G401 (cell line): ENCODE measurements at places on chromosomes 6 and 20. TPM values are rescaled to one million over a fixed set of nuclear protein-coding genes. Genes with fewer than 3 reads are reported as not detected.

The SLC35F1 gene
- total RNA-seq, result not detected in 2 replicates

DNA sequence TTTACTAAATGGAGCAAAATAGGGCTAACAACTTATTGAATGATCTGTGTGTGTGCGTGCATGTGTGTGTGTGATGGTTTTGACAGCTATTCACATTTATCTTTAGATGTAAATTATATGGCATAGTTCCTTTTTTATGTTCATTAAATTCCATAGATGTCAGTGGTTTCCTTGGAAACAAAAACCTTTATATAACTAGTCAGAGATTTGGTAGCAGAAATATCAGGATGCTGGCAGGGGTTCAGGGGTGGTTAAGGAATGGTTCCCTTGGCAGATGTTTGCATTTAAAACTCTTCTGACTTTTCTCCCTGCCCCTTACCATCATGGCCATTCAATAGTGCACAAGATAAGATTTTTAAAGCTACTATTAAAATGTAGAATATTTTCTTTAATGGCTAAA, 256.6 kb downstream of the PLCB1 start:
- no peak for DNase-seq

The SIM1 gene
- total RNA-seq, result 0.03 TPM in 1 of 2 replicates, not detected in the other

The DEFB132 gene
- not detected in 2 replicates for total RNA-seq

DNA sequence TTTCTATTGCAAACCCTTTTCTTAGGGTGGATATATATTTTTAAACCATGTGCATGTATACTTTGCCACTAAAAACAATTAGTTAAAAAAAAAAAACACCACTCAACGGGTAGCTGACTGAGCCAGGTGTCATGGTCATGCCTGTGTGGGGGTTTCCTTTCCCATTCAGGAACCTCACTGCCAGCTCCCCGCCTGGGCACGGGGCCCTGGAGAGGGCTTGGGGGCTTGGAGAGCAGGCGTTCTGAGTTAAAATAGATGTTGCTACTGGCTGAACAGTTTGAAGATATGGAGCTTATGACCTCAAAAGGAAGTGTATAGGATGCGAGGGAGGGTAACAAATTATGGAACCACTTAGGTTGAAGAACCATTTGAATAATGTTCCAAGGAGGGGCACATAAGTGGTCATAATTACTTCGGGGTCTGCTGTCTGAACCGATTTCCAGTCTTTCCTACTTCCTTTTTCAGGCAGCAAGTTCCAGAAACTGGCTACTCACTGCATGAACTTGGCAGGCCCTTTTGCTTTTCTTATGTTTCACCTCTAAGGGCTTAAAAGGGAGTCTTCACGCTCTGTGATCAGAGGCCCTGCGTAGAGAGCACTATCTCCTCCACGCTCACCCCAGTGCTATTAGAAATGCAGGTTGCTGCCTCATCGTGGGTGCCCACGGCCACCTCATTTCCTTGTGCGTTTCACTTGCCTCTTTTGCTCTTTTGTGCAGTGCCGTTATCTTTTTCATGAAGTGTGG, 9.9 kb downstream of the STX16 start:
- no peak for DNase-seq

GRCh38 chr6:39929039-39929732, 5.1 kb downstream of the MOCS1 start:
- DNase-seq, result no peak

DNA sequence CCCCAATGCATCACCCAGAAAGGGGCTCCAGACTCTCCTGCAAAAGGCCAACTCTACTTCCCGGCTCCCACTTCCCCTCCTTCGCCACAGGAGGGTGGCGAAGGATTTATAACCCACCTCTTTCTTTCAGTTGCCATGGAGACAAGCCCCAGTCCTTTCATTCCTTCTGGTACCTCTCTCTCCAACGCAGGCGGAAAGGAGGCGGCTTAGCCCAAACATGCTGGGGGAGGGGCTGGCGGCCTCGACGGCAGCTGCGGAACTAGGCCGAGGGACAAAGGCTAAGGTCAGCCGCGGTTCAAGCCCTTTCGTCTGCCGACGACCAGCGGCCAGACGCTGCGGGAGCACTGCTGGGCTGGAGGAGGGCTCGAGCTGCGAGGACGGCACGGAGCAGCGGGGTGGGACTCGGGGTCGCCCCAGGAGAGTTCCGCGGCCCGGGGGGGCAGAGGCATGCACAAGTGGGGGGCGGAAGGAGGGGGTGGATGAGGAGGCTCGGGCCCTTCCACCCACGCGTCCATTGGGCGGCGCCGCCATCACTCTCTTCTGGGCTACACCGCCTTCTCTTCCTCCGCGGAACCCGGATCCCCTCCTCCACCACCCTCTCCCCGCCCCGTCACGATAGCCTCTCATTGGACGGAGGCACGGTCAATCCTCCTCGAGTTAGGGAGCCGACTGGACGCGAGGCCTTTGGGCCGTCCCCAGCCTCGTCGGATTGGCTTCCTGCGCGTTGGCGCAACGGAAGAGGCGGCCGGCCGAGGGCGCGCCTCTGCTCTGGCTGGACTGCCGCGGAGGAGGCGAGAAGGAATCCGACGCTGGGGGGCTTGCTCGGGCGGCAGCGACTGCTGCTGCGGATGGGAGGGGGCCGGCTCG, at the start of gene PANK2:
PANK2 (plus strand) TSS at position 766 of the 867 bp plus-strand sequence.
- peak; percentile 99 for DNase-seq

The PNLDC1 gene
- total RNA-seq, result not detected in 2 replicates

The COL11A2 gene
- total RNA-seq, result 7.0 and 10.4 TPM in 2 replicates

- no peak for DNase-seq
These were observed 268.4 kb downstream of the PLCB1 start for GRCh38 chr20:8400486-8400885.

GRCh38 chr6:30820193-30820592, 64.1 kb upstream of the DDR1 start:
- DNase-seq, result no peak

The IL17A gene
- not detected in 2 replicates for total RNA-seq

DNA sequence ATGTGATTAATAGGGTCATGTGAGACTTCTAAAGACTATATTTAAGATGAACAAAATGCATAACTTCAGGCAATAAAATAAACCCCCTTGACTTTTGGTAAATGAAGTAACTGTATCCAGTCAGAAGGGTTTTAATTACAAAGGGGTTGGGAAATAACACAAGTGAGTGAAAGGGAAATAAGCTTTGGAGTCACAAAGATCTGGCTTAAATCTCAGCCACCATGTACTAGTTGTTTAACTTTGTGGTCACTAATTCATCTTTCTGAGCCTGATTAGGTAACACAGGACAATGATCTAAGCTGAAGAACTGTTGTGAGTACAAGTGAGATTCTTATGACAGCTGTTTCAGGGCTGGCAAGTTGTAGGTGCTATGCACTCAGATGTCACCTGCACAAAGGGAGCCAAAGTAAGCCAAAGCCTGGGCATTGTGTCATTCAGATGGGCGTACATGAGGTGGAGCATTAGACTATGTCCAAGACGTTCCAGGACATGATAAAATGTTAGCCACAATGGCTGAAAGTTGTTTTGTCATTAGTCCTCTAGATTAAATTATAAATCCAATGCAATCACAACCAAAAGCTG, 13.8 kb downstream of the TOMM34 start:
- no peak for DNase-seq

The KIF13A gene
- 9.8 and 18.3 TPM in 2 replicates for total RNA-seq

The APOM gene
- total RNA-seq, result 2.3 and 3.6 TPM in 2 replicates

- DNase-seq, result no peak
These were observed 93.4 kb downstream of the ZMYND8 start for GRCh38 chr20:47263080-47263464.

The COL12A1 gene
- total RNA-seq, result not detected in 2 replicates

DNA sequence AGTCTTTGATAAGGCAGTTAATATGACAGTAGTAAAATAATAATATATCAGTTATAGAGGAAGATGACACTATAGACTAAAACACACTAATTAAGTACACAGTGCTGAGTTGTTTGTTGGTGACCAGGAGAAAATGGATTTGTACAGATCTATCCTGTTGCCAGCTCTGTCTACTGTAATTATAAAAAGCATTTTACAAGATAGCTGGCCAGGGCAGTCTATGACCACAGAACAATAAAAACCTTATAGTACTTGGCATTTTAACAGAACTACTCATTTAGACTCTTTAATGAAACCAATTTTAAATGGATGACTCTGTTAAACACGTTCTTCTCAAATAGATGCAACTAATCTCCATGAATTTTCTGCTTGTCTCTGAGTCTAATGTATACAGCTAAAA, 367.5 kb downstream of the BTBD9 start:
- no peak for DNase-seq

The RIMS4 gene
- total RNA-seq, result 8.3 and 10.9 TPM in 2 replicates

DNA sequence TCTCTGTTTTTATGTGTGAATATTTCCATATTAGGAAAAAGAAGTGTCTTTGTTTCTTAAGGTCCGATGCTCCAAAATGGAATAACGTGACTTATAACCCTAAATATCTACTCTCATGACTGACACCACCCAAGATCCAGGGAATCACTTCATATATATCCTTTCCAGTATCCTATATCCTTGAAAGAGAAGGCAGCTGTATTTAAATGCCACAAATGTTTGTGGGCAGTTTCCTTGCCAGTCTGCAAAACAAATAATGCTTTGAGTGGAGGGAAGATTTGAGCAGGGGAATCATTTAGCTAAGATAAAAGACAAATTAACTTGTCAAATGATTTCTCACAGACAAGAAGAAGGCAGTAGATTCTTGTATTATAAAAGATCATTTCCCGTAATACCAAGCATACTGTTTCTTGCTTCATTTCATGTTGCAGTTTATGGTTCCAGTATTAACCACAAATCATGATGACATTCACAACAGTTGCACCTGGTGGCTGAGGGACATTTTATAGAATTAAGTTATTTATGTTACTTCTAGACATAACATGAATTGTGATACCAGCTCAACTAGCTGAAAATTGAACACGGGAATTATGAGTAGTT, 30.0 kb upstream of the FABP7 start:
- DNase-seq, result no peak

GRCh38 chr6:14132921-14133275, 15.3 kb downstream of the CD83 start:
- no peak for DNase-seq

GRCh38 chr20:33740189-33740588, 8.4 kb downstream of the ZNF341 start:
- no peak for DNase-seq

- DNase-seq, result no peak
These were observed 88.8 kb downstream of the ATRN start for GRCh38 chr20:3559637-3560036.

GRCh38 chr6:29142309-29142708, 28.4 kb upstream of the OR2J2 start:
- no peak for DNase-seq

DNA sequence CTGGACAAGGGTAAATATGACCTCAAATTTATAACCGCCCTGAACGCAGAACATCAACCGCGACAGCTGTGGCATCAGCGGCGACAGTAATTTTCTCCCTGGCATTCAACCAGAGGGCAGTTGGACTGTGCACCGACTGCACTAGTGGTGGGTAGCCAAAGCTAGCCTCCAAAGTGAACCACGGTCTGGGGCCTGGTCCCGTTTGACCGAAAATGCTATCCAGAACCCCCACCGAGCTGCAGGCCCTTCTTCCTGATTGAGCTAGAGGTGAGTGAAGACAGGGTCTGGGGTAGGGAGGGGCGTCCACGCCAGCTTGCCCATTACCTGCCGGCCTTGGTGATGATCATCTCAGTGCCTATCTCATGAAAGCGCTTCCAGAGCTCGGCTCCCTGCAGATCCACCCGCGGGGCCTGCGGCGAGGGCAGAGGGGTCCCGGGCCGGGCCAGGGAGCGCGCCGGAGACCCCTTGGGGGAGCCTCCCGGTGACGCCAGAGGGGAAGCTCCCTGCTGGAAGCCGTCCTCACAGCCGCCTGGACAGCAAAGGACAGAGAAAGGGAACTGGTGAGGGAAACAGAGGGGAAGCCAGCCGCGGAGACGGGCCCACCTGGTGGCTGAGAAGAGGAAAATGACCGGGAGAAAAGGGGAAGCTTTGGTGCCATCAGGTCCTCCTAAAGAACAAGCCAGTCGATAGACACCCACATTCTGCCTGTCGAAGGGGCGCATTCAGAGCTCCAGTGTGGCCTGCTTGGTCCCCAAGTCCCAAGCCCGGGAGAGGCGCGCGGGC, 2.0 kb downstream of the TBX18 start:
- DNase-seq, result no peak

The SMPDL3A gene
- 0.07 and 1.2 TPM in 2 replicates for total RNA-seq

The LY6G6C gene
- total RNA-seq, result not detected in 2 replicates

The BPIFB2 gene
- total RNA-seq, result not detected in 2 replicates

GRCh38 chr6:107560657-107561056, 70.7 kb downstream of the SOBP start:
- no peak for DNase-seq

The POU5F1 gene
- 0.18 TPM in 1 of 2 replicates, not detected in the other for total RNA-seq

DNA sequence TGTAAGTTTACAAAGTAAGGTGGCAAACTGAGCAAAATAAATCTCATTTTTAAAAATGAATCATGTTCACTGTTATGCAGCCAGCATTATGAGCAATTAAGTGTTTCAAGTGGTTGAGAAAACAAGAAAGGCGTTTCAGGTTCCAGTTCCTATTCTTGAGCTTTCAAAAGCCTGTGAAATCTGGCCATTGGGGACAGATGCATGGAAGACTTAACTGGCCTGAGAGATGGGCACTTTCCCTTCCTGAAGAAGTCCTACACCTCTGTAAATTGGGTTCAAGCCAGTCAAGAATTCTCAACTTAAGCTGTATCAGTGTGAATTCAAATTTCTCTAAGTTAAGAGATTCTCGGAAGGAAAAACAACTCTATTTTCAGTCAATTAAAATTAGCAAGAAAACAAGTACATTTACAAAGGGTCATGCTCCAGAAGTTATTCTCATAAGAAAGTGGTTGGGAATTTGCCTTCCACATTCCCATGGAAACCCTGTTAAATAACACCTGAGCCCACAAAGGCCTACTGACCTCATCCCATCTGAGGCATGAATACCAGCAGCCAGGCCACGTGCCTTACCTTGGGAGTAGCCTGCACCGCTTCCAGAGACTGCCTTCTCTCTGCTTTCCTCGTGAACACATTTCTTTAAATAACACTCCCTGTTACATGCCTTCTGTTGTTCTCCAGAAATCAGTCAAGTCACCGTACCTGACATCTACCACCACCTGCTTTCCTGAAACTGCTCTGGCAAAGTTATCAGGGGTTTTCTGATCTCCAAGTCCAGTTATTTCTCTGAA, 19.4 kb downstream of the MAP3K5 start:
- DNase-seq, result peak; percentile 77

DNA sequence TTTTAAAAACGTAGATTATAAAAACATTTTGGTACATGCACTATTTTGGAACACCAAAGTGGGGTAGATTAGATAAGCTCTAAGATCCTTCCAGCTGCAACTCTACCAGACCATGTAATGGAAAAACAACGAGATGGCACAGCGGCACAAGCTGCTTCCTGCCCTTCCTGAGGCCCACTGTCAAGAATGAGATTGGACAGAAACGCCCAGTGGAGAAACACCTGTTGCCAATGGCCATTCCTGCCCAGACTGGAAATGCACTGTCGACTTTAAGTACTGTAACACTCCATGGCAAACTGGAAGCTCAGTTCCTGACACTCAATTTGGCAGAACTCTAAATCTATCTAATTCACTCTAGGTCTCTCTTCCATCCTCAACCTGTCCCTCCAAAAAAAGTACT, 21.4 kb downstream of the EDEM2 start:
- no peak for DNase-seq

GRCh38 chr20:48532028-48532427, 295.8 kb downstream of the PREX1 start:
- DNase-seq, result no peak
